ENCODE measurements at places on chromosomes 3 and 15.

GRCh38 chr3:39814007-39814406 lies 4.6 kb downstream of the MYRIP start:
- no peak for DNase-seq

DNA sequence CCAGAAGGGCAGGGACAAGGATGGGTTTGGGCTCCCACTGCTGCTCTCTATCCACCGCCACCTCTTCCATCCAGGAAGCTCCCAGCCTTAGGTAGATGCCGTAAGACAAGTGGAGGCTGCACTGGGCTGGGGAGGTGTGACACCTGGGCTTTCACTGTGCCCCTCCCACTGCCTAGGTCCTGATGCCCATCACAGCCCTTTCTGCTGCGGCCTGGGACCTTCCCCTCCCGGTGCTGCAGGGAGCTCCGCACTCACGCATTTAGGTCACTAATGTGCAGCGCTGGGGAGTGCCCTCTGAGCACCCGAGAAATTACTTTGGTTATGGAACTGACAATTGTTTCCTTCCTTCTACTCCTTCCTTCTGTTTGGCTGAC lies 850 bp downstream of the LTF start:
- DNase-seq, result no peak

DNA sequence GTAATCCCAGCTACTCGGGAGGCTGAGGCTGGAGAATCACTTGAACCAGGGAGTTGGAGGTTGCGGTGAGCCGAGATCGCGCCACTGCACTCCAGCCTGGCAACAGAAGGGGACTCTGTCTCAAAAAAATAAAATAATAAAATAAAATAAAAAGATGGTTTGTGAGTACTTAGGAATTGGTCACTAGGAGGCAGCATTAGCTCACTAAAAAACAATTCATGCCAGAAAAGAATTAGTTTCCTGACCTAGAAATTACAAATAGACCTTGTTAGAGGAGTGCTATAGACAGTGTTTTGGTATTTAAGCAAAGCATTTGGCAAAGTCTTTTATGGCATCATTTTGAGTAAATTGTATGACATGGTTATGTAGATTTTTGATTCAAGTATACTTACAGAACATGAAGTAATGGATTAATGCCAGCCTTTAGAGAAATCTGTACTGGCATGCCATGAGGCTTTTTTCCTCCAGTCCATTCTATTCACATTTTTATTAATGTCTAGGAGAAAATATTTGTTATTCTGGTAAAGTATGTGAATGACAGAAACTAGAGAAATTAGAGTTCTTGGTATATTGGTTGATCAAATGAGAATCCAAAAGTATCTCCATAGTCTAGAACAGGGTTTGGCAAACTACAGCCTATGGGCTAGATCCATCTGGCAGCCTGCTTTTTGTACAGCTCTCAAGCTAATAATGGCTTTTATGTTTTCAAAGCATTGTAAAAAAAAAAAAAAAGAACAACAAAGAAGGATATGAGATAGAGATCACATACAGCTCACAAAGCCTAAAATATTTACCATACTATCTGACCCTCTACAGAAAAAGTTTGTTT lies 81.6 kb downstream of the LRRC49 start:
- DNase-seq, result no peak

DNA sequence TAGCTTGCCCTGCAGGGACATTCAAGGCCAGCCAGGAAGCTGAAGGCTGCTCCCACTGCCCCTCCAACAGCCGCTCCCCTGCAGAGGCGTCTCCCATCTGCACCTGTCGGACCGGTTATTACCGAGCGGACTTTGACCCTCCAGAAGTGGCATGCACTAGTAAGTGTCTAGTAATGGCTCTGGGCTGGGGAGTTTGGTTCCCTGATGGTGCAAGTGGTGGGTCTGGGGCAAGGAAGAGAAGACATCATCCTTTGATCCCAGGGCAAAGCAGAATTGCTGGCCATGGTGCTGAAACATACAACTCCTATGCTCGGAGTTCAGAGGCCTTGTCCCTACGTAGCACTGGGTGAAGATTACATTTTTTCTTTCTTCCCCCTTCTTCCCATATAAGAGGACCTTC lies 311.4 kb downstream of the EPHB1 start:
- DNase-seq, result no peak

DNA sequence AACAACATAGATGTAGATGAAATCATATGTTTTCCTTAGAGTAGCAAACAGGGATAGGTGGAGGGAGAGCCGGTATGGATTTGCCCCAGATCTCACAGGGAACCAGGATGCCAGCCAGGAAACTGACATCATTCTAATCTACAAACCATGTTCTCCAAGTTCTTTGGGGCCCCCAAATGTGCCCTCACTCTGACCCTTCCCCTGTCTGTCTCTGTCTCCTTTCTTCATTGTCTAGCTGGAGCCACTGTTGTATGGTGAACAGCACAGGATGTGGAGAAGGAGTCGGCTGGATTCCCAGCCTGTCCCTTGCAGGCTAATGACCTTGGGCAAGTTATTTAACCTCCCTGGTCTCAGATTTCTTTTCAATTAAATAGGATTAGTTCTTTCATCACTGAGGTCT lies 962 bp downstream of the ATP13A5 start:
- DNase-seq, result no peak

GRCh38 chr15:69414701-69415167 lies 585 bp downstream of the KIF23 start:
- DNase-seq, result no peak

DNA sequence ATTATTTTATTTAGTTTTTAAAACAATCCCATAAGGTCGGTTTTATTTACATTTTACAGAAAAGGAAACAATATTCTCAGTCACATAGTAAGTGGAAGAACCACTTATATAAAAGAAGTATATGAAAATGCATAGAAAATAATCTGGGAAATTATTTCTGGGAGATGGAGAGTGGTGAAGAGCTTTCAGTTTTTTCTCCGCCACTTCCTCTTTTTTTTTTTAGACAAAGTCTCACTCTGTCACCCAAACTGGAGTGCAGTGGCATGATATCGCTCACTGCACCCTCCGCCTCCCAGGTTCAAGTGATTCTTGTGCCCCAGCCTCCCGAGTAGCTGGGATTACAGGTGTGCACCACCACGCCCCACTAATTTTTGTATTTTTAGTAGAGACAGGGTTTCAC lies 21.2 kb downstream of the RAD51 start:
- DNase-seq, result no peak

GRCh38 chr3:131713416-131714123 lies 210.8 kb upstream of the MRPL3 start:
- no peak for DNase-seq

DNA sequence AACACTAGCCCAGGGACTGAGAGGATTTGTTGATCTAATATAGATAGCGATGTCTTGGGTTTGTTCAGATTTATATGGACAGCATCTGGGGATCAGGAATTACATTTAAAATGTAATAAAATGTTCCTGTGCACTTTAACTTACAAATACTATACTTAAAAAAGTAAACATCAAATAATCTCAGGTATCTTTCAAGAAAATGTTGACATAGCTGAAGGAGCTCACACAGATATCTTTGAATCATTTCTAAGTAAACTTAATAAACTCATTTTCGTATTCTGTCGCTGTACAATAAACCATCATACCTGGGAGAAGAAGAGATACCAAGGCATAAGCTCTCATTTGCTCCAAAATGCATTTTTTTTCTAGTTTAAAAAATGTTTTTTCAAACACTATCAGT lies 557.5 kb upstream of the NR2F2 start:
- DNase-seq, result no peak

- DNase-seq, result no peak
Observed at GRCh38 chr3:106452096-106452495, 583.3 kb upstream of the CBLB start.

GRCh38 chr3:152202976-152203626 lies 65.6 kb upstream of the MBNL1 start:
- DNase-seq, result no peak

DNA sequence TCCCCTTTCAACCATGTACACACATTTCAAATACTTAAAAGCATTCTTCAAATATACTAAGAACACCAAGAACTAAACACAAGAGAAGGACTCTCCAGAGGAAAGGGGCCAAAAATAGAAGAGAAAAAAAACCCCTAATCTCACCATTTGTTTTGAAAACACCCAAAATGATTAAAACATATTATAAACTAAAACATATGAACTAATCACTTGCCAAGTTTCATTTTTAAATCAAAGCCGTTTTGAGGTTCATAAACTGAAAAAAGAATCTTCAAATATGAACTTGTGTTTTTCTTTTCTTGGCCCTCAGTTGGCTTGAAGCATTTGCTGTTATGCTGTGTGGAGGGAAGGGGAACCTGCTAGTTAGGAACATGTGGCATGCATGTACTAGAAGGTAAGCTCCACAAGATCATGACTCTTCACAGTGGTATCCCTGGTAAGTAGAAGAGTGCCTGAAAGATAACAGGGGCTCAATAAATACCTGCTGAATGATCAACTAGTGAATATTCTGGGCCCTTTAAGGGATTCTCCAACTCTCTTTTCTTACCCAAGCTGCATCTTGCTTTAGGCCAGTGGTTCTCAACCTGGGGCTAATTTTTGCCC lies 224.5 kb downstream of the TIGIT start:
- no peak for DNase-seq

- DNase-seq, result no peak
Observed at GRCh38 chr15:99452728-99453636, 112.8 kb upstream of the MEF2A start.

DNA sequence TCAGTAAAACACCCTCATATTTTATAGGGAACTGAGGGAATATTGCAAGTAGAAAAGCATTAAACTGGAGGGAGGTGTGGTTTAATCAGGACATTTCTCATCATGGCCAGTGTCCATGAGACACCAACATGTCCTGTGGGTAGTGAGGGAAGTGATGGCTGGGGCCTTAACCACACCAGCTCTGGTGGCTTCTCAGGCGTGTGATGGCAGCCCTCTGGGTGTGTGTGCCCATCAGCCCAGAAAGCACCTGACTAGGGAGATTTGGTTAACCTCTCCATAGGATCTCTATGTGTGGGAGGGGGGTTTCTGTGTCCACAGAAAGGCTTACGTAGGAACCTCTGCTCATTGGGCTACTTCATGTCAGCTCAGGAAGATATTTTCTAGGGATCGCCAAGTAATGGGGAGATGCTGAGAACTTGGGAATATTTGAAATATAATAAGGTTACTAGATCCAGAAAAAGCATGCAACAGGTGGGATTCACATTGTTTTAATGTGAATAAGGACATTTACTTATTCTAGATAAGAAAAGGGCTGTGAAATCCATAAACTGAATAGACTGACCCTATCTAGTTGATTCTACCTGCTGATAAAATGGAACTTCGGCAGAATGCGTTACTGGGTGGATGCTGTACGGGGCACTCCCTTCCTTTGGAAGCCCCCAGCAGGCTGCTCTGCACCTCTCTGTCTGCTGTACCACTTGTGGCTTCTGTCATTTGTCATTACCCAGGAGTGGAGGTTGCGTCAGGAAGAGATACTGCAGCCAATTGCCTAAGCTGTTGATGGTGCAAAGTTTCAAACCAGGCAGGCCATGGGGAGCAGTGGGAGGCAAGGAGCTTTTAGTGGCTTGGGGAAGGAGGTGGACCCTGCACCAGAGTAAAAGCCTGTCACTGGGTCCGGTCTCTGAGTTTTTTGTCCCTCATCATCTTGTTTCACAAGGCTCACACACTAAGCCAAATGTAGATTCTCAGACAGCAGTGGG lies 21.5 kb downstream of the PDHB start:
- no peak for DNase-seq

GRCh38 chr15:68517285-68517761 lies 61.5 kb upstream of the CORO2B start:
- no peak for DNase-seq

GRCh38 chr3:194262176-194262924 lies 88.8 kb downstream of the CPN2 start:
- DNase-seq, result no peak

DNA sequence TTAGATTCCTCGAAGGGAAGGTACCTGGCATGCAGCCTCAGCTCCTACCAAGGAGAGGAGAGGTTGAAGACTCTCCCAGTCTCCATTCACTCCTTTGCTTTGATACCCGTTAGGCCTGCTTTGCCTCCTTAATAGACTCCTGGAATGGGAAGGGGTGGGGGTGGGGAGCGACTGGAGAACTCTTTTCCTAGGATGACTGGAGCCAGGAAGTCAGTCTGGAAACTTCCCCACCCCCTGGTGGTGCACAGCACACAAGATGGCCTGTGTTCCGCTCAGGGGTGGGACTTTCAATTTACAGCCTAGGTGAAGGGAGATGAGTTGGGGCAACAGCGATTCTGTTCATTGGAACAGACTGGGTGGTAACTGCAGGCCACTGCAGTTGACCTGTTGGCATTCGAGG lies 21.4 kb upstream of the CELF6 start:
- no peak for DNase-seq

DNA sequence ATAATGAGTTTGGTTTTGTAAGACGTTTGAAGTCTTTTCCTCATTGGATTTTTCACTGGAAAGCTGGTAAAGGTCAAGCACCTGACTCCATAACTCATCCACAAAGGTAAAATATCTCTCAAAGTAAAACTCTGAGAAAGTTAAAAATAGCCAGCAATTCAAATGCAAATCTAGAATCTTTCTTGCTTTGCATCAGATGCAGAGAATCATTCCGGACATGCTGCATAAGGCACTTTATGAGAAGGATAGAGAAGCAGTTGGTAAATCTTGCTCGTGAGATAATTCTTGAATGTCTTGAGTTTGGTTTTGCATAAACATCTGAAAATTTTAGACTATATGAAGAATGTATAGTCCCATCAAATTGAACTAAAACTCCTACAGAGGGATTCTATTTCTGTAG lies 9.1 kb downstream of the KCNMB2 start:
- no peak for DNase-seq

- no peak for DNase-seq
Observed at GRCh38 chr15:88657326-88658069, 18.7 kb downstream of the ISG20 start.

- no peak for DNase-seq
Observed at GRCh38 chr15:48602358-48603122, 43.0 kb downstream of the FBN1 start.

DNA sequence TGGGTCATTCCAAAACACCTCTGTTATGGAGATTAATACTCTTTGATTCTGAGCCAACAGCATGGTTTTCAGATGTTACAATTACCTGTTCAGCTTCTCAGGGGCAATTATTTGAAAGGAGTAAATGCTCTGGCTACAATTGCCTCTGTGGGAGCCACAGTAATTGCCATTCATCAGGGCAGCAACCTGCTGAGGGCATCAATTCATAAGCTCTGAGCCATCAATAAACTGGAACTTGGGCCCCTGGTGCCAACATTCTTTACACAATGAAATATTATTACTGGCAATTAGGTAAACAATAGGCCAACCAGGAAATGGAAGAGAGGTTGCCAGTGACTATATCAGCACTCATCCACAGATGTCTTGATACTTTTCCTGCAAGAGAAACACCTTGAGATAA lies 660.8 kb downstream of the MECOM start:
- DNase-seq, result no peak

GRCh38 chr3:72912532-72912931 lies 24.7 kb downstream of the GXYLT2 start:
- DNase-seq, result no peak

- no peak for DNase-seq
Observed at GRCh38 chr15:38843736-38844590, 279.3 kb upstream of the RASGRP1 start.

DNA sequence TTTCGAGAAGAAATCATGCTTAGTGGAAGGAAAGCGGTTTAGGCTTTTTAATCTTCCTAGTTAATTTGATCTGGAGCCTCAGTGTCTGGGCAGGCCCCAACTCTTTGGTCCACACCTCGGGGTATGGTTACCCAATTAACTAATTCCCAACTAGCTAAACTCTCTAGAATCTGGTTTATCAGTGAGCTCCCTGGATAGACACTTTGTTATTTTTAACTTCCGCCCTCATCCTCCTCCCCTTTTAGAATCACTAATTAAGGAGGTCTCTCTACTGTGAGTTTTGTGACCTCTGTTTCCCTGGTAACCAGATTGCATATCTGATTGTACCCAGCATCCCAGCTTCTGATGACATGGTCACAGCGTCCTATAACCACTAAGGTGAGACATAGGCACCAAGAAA lies 112.2 kb downstream of the RARB start:
- no peak for DNase-seq

Data from activated T-helper 1 cell treated with anti-CD3 and anti-CD28 coated beads, Interleukin-2, amount 50 U/mL, for 16 hours (primary cell).